NCI-H526 (cell line): ENCODE measurements at places on chromosomes 16 and 17.

DNA sequence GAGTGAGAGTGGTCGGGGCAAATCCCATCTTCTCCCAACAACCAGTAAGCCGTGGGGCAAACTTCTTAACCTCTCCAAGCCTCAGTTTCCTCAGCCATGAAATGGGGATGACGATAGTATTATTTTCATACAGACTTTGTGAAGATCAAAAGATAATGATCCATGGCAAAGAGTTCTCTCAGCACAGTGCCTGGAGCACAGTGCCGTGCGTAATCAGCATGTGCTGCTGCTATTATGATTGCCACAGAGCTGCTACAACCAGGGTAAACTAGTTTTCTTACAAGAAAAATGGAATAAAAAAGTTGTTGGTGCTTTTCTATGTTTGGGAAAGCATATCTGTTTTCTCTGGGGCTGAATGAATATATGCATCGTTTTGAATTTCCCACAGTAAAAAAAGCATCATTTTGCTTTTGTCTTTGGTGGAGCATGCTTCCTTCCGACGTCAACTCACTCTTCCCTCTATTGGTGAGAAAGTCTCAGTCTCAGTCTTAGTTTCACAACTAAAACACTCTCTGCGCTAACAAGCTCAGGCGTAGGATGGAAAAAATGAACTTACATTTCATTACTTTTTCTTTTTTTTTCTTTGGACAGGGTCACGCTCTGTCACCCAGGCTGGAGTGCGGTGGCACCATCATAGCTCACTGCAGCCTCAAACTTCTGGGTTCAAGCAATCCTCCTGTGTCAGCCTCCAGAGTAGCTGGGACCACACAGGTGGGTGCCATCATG is 37.2 kb downstream of the CDK5R1 start:
- DNase-seq: no peak

DNA sequence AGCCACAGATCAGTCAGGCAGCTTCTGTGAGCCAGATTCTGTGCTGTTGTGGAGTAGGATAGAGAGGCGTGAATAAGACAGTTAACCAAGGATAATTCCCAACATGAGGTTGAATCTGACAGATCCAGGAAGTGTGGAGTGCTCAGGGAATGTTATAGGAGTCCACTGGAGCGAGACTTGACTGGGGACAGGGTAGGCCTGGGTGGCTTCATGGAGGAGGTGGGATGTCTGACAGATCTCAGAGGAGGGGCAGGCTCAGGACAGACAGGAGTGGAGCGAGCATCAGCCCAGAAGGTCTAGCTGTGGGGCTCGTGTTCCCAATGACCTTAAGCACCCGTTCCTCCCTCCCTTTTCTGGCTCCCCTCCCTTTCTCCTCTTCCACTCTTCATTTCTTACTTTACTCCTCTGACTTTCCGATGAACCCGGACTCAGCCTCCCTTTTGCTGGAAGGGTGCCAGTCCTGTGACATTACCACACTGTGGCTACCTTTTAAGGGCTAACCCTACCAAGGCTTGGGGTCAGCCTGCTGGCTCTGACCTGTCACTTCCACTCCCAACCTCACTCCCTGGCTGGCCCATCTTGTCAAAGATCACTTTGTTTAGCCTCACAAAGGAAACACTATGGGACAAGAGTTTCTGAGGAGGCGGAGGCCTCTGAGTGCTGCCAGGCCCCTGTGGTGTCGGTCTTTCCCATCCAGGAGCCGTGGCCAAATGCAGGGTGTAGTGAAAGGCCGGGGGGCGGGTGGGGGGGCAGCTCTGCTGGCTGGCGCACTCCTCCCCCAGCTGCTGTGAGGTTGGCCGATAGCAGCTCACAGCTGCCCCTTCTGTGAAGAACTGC is 28.5 kb upstream of the EFCAB13 start:
- no peak for DNase-seq

- no peak for DNase-seq
Observed at GRCh38 chr17:67238991-67239390, 6.0 kb downstream of the HELZ start.

GRCh38 chr16:63856537-63856936 is 1265.3 kb downstream of the CDH11 start:
- no peak for DNase-seq

- peak; percentile 1 for DNase-seq
Observed at GRCh38 chr17:12545877-12546513, 119.7 kb upstream of the MYOCD start.

GRCh38 chr17:74892974-74893911 is at the start of gene FADS6:
TSS of gene FADS6 (minus strand) at chr17:74893633. CDS start at chr17:74893595, 38 bp downstream.
- no peak for DNase-seq

GRCh38 chr17:57484081-57484666 is 227.9 kb downstream of the MSI2 start:
- DNase-seq: no peak

GRCh38 chr17:75808905-75809621 is 24.5 kb downstream of the UNK start:
- DNase-seq: no peak

- no peak for DNase-seq
Observed at GRCh38 chr17:69057280-69057679, 3.4 kb downstream of the ABCA9 start.

DNA sequence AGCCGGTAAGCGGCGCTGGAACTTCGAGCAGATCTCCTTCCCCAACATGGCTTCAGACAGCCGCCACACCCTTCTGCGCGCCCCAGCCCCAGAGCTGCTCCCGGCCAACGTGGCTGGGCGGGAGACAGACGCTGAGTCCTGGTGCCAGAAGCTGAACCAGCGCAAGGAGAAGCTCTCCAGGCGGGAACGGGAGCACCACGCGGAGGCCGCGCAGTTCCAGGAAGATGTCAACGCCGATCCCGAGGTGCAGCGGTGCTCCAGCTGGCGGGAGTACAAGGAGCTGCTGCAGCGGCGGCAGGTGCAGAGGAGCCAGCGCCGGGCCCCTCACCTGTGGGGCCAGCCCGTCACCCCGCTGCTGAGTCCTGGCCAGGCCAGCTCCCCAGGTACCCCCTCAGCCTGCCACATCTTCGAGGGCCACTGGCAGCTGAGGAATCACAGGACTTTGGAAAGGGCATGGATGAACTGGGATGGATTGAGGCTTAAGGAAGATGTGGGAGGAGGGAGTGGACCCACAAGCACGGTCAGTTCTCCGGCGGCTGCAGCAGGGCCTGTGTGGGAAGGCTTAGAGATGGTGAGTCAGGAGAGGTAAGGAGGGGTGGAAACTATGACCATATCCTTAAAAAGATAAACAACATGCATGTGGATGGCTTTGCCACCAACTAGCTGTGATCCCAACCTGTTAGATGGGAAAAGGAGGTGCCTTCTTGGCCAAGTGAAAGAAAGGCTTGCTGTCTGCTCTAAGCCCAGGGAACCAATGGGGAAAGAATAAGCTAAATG is 3.4 kb upstream of the LLGL2 start:
- DNase-seq: no peak

DNA sequence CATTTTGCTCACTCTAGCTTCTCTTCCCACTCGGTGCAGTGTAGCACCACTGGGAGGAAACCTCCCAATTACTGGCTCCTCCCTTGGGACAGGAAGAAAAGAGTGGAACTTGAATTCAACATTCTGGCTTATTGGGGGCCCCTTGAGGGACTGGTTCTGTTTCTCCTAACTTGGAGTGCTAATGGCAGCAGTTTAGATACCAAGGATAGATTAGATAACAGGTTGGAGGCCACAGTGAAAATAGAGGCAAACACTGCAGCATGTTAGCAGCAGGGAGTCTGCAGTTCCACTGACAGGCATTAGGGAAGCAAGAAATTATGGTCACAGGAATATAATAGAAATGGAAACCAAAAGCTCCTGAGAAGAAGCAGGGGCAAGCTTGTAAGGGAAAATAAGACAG is 322.0 kb downstream of the ABCC12 start:
- DNase-seq: no peak

DNA sequence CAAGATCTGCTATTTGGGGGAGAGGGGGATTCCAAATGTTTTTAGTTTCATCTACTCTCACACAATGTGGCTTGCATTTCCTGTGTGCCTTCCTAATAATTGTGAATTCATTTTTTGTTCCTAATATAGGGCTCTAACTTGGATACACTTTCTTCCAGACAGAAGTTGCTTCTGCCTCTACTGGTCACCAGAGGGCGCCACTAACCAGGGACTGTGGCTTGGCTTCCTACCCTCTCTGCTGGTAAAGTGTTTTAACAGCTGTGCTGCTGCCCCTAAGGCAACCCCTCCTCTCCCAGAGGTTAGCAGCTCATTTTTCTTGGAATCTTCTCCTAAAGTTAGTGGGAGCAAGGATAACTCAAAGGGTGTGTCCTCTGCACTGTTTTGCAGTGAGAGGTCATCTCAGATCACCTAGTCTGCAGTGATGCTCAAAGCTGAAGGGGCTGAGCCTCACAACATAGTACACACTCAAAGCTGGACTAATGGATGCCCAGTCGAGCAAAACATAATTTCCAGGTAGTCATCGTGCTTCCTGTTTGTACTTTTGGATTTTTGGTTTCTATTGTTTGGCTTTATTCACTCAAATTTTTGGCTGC is 5.0 kb upstream of the PRSS54 start:
- DNase-seq: no peak

DNA sequence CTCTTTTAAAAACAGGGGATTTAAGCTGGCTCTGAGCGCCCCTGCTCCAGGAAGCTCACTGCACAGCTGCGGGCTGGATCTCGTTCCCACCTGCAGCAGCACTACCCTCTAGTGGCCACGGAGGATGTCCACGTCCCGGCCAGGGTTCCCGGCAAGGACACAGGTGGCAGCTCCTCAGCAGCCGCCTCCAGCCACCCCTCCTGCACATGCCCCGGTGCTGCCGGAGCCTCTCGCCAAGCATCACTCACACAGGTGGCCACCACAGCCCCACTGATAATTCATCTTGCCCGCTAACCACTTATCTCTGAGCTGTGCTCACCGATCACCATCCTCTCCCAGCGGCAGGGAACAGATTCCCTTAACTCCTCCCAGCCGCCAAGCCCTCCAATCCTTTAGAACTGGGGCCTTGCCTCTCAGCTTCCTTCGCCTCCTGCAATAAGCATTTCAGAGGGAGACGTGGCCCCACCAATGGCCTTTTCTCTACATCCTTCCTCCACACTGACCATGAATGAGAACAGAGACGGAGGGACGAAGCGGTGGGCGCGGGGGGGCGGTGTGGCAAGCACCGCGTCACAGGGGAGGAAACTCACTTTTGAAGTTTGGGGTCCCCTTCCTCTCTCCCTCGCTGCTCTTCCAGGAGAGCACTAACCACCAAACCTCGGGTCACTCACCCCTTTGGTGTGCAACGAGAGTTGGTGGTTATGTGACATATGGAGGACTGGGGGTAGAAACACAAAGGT is 222.1 kb downstream of the RBFOX3 start:
- DNase-seq: peak; percentile 11

- DNase-seq: no peak
Observed at GRCh38 chr17:76009969-76010661, 9.5 kb downstream of the CDK3 start.

DNA sequence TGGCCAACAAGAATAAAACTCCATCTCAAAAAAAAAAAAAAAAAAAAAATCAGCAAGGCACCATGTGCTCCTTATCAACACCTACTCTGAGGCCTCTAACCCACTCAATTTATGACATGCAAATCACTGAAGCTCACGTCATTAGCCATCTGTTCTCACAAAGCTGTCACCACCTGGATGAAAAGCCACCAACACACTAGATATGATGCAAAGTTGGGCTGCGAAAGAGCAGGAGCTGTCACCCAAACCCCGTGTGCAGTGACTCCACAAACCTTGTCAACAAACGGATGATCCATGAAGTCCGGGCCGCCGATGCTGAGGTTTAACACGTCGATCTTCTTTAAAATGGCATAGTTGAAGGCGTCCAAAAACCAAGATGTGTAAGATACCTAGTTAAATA is 25.3 kb downstream of the MBTPS1 start:
- DNase-seq: peak; percentile 38

- no peak for DNase-seq
Observed at GRCh38 chr16:87856791-87857228, 12.5 kb downstream of the SLC7A5 start.

DNA sequence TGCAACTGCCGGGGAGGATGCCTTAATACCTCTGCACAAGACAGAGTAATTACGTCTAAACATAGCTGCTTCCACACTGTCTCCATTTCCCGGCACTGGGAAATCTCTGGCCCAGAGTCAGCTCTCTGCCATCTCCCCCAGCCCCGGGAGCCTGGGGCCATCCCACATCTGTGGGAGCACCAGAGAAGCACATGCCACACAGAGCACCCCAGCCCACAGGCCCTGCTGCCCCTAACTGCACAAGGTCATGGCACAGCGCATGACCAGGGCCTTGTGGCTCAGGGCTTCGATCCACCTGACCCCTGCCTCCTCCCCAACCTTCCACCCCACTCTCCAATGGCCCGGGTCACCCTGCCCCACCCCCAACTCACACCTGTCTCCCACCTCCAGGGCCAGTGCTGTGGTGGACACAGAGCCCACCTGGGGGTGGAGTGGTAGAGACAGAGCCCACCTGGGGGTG is 36.6 kb upstream of the RBFOX3 start:
- DNase-seq: no peak

DNA sequence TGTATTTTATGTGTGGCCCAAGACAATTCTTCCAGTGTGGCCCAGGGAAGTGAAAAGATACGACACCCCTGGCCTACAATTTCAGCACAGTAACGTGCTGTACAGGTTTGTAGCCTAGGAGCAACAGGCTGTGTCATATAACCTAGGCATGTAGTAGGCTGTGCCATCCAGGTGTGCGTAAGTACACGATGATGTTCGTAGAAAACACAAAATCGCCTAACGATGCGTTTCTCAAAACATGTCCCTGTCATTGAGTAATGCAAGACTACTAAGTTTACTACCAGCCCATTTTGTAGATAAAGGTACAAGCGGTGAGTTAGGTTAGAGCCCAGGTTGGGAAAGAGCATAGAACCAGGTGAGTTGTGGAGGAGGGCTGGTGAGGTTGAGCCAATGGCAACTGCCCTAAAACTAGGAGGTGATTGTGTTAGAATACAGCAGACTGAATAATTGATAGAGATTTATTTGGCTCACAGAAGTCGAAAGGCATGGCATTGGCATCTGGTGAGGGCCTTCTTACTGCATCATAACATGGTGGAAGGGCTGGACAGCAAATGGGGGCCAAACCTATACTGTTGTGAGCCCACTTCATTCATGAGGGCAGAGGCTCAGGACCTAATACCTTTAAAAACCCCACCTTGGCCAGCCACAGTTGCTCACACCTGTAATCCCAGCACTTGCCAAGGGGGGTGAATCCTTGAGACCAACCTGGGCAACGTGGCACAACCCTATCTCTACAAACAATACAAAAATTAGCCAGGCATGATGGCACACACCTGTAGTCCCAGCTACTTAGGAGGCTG is 4.2 kb downstream of the EIF1 start:
- DNase-seq: no peak

DNA sequence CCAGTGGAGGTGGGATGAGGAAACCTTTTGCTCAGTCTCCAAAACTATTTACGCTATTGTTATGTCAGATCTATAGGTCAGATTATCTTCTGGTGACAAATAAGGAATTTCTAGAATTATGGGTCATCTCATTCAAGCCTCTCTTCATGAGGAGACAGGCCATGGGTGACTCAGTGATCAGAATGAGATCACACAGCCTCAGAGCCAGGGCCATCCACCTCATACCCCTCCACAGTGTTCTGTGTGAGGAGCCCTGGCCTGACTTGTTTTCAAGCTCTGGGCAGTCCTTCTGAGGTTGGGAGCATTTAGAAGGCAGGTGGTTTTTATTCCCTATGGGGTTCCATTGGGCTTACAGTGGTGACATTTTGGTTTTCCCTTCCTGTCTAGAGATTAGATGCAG is 26.5 kb downstream of the YPEL2 start:
- DNase-seq: no peak

- DNase-seq: no peak
Observed at GRCh38 chr17:42438600-42439567, 15.8 kb upstream of the CAVIN1 start.

- DNase-seq: no peak
Observed at GRCh38 chr17:35376245-35376644, 2.8 kb upstream of the SLFN11 start.

- no peak for DNase-seq
Observed at GRCh38 chr16:72537664-72538063, 365.7 kb upstream of the PMFBP1 start.
